NCI-H2081 (cell line): ENCODE measurements at places on chromosomes 6 and 20.

GRCh38 chr6:8441452-8441851 is 6.1 kb upstream of the SLC35B3 start:
- DNase-seq: no peak

- DNase-seq: no peak
Measured at GRCh38 chr20:52166150-52166549, 25.4 kb downstream of the ZFP64 start.

GRCh38 chr6:29702519-29703103 is 20.6 kb upstream of the HLA-F start:
- peak; percentile 28 for DNase-seq

DNA sequence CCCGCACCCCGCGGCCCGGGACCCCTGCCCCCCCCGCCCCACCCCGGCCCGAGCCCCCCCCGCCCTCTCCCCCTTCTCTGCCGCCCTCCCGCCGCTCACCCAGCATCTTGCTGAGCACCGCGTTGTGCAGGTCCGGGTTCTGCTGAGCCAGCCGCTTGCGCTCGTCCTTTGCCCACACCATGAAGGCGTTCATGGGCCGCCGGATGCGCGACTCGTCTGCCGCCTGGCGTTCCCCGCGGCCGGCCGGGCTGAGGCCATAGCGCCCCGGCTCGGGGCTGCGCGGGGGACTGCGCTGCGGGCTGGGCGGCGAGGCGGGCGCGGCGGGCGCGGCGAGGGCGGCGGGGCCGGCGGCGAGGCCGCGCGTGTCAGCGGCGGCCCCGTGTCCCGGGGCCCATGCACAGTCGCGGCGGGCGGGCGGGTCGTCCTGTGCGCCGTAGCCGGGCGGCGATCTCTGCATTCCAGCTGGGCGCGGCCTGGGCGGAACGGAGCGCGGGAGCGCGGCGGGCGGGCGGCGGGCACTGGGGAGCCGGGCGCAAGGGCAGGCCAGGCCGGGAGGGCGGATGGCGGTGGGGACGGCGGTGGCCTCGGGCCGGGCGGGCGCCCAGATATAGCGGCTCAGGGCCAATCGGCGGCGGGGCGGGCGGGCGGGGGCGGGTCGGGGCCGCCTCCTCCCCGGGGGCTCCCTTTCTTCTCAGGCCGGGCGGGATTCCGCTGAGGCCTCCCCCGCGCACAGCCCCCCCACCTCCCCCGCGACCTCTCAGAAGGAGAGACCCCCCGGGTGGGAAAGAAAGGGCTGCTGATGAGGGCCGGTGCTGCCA is at the start of gene SOX18:
Gene SOX18, minus strand, starts transcription at position 580 of the 818 bp plus-strand sequence. Its CDS starts 123 bp downstream, at position 457.
- no peak for DNase-seq

DNA sequence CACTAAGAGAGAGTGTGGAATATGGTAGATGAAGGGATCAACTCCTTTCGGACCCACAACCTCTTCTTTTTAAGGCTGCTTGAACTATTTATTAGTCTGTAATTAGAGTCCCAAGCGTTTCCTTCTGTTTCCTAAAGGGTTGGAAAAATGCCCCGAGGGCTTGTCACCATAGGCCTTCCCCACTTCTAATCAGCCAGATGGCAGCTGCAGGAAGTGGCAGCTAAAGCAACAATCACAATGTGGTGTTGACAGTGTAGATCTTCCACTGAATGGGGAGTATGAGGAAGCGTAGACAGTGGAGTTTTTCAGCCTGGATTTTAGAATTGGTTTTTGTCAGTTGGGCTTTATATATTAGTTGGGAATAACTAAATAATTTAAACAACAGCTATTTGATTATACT is 40.6 kb downstream of the SLC35D3 start:
- peak; percentile 89 for DNase-seq

DNA sequence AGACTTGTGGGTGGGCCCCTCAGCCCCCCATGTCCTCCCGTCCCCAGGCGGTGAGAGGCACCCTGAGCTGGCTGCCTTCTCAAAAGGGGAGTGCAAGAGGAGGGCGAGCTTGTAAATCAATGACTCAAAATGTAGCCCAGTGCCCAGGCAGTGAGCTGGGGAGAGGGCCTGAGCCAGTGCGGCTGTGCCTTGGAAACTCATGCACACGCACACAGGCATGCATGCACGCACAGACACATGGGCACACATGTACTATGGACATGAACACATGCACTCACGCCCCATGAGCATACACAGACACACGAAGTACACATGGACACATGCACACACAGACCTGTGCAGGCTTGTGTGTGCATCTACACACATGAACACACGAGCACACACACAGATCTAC is 133.5 kb downstream of the TAF4 start:
- no peak for DNase-seq
